Urinary bladder (tissue), 4 donors: ENCODE measurements at places on chromosomes 3 and 15. TPM values are rescaled to one million over a fixed set of nuclear protein-coding genes. Genes with fewer than 3 reads are reported as not detected.
A peak's percentile ranks its signal among the peaks of the same experiment; 100 is the strongest.

Gene GOLGA8K
- total RNA-seq, result 0.53 TPM

DNA sequence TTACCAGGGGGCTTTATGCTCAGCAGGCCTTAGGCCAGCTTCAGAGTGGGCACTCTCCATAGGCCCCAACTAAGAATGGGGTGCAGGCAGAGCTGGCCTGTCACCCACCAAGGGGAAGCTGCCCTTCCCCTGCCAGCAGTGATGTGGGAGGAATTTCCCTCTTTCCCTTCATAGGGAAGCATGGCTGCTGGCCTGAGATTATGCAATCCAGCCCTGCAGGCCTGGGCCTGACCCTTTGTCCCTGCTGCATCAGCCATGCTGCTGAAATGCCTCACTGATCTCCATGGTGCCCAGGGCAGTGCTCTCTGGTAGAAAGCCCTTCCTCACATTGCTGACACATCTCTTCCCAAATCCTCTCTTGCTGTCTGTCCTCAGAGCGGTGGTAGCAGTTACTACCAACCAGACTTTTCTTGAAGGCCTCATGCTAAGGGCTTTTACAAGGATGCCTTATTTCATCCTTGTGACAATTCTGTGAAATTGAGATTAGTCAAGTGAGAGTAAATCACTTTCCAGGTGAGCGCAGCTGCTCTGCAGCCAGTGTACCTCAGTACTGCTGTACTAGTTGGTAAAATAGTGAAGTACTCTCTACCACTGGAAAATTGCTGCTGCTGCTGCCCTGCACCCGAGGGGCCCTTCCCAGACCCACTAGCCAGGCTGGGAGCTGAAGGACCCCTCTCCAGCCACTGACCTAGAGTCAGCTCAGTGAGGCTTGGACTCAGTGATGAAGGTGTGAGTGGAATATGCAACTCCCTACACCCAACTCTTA is 33.8 kb downstream of the MRAS start:
- no peak for DNase-seq

Gene TMEM158
- 1.7 TPM for total RNA-seq

GRCh38 chr3:160806094-160806493 is 50.1 kb downstream of the PPM1L start:
- DNase-seq, result no peak

GRCh38 chr3:158488670-158489069 is 82.3 kb upstream of the MLF1 start:
- peak; percentile 25 for DNase-seq

DNA sequence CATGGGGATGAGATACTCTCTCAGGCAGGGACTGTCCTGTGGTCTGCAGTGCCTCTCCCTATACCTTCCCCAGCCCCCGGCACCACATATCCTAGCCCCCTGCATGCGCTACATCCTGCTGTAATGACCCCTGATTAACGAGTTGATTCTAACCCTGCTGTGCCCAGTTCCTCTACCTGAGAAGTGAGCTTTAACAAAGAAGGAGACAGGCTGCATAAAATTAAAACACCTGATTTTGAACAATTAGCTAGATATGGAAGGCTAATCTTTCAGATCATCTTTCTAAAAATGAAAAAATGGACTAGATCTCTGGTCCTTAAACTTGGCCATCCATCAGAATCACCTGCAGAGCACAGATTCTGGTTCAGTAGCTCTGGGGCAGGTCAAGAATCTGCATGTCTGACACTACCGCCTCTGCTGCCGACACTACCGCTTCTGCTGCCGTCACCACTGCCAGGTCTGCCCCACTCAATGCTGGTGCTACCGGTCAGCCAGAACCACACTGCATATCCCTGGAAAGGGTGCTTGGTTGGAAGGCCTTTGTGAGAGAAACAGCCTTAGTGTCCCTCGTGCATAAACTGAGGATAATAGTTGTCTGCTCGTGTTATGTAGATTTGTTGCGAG is 33.6 kb upstream of the ZBTB38 start:
- DNase-seq, result no peak

Gene ECE2
- total RNA-seq, result not detected

- no peak for DNase-seq
These were observed 5.3 kb downstream of the CHST2 start for GRCh38 chr3:143124601-143125520.

Gene ZNF620
- 5.3 TPM for total RNA-seq

Gene MYLK
- 1,524 TPM for total RNA-seq

Gene PROS1
- total RNA-seq, result 49.2 TPM

DNA sequence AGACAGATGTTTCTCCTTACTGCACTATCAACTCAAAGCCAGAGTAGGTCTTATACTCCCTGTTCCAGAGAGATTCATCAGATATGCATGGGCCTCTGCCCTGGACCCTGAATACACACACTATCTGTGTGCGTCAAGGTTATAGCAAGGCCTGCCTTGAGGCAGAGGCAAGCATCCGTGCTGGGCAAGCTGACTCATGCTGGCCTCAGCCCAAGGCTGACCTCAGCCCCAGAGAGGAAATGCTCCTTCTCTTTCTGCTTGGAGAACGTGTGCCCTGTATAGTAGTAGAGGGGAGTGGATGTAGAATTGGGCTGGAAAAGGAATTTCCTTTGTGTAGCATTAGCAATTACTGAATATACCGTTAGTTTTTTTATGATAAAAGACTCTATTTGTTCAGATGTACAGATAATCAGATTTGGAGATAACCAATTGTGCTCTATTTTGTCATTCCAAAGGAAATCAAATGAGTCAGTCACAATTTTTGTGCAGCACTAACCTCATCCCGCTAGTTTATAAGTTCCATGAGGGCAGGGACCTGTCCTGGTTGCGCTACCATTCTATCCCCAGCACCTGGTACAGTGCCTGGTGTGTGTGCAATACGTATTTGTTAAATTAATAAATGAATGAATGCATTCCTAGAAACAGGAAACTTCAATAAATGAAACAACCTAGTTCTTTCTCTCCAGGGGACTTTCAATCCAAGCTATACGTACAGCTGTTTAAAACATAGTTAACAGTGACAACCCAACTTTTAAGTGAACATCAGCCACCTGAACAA is 13.3 kb upstream of the PAQR9 start:
- DNase-seq, result no peak

Gene EIF1B
- 31.9 TPM for total RNA-seq

GRCh38 chr3:156507285-156507684 is 47.6 kb downstream of the SSR3 start:
- DNase-seq, result no peak

GRCh38 chr3:143731776-143732175 is 116.5 kb downstream of the SLC9A9 start:
- DNase-seq, result no peak

DNA sequence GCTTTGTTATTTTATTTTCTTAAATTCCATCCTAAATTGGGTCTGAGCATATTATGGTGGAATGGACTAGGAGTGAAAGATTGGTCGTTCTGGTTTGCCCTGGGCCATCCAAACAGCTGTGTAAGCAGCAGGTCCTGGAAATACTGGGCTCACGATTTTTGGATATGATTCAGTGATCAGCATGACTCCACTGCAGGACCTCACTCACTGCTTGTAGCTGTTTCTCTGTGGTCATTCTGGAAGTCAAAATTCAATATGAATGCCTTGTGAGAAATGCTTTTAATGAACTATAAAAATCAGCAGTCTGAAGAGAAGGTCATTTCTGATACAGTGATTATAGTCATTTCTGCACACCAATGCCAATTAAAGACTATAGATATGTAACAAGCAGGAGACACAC is 185.0 kb downstream of the RBMS3 start:
- DNase-seq, result no peak
